ENCODE measurements at places on chromosomes 13 and 19. TPM values are rescaled to one million over a fixed set of nuclear protein-coding genes. Genes with fewer than 3 reads are reported as not detected.

DNA sequence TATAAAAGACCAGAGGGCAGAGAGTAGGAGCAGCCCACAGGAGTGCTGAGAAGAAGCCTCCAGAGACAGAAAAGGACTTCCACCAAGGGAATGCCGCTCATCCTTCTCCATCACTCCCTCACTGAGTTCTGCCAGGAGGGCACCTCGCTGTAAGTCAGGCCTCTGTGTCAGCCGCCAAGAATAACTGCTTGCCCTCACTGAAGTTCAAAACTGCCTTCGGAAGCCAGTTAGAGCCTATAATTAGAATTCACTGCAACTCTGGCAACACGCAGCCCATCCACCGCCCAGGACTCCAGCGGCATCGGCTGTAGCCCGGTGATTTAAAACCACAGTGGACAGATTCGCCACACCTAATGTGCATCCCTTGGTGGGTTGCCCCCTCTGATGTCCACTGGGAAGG is 281.8 kb upstream of the ZNF507 start:
- DNase-seq = no peak

DNA sequence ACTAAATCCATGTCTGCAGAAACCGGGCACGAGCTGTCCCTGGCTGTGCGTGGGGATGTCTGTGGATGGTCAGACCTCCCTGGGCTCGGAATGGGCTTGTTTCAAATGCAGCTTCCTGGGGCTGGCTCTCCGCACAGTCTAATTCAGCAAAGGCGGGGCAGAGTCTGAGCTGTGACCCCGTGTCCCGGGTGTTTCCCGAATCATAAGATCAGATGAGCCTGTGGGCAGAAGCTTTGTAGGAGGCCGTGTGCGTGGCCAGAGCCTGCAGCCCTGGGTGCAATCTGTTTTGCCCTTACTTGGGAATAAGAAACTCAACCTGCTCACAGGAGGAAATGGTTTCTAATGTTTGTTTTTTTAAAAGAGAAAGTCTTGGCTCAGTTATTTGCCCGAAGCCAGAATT is 13.9 kb upstream of the GNA11 start:
- no peak for DNase-seq

DNA sequence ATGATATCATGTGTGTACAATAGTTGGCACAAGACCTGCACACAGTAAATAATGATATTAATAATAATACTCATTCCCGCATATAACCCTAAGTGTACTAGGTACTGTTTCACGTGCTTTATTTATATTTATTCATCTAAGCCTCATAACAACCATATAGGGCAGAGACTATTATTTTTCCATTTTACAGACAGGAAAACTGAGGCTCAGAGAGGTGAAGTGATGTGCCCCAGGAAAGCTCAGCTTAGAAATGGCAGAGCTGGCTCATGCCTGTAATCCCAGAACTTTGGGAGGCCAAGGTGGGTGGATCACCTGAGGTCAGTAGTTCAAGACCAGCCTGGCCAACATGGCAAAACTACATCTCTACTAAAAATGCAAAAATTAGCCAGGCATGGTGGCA is 13.6 kb downstream of the ACP7 start:
- no peak for DNase-seq

DNA sequence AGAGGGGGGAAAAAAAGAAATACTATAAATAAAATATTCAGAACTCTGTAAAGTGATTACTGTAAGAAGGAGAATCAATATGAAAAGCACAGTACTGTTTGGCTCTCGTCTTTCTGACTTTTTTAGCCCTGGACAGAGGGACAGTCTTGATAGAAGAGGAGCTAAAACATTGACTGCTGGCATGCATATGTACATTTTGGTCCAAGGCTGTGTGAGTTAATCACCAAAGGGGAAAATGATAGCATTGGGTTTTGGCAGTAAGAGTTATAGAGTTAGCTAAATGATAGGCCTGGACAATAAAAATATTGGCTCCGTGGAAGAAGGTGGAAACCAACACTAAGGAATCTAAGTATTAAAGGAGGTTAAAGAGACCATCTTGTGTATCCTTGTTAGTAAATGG is 50.3 kb downstream of the RAP2A start:
- DNase-seq = peak; percentile 73

DNA sequence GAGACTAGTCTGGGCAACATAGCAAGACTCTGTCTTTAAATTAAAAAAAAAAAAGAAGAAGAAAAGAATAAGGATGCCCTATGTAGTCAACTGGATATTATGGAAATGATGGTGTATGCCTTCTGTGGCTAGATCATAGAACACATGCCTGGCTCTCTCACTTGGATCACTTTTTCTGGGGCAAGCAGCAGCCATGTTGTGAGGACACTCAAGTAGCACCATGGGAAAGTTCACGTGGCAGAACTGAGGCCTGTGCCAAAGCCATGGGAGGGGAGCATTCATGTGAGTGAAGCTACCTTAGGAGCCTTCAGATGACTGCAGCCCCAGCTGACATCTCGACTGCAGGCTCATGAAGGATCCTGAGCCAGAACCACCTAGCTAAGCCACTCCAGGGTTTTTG is 12.0 kb downstream of the PLAUR start:
- no peak for DNase-seq

GRCh38 chr19:29478578-29479565 is 46.9 kb upstream of the VSTM2B start:
- peak; percentile 27 for DNase-seq

DNA sequence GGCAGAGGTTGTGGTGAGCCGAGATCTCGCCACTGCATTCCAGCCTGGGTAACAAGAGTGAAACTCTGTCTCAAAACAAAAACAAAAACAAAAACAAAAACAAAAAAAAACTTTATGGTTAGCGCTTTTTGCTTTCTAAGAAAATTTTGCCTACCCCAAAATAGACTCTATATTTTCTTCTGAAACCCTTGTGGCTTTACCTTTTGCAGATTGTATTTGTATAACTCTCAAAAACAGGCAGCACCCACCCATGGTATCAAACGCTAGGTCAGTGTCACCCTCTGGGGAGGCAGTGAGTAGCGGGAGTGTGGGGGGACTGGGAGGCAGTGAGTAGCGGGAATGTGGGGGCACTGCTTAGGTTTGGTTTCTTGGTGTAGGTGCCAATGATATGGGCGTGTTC is 7.5 kb upstream of the SLC39A3 start:
- no peak for DNase-seq

- peak; percentile 73 for DNase-seq
Measured at GRCh38 chr19:17385878-17386611, 8.0 kb downstream of the CCDC194 start.

GRCh38 chr13:61648547-61648946 is 232.9 kb upstream of the PCDH20 start:
- DNase-seq = no peak

DNA sequence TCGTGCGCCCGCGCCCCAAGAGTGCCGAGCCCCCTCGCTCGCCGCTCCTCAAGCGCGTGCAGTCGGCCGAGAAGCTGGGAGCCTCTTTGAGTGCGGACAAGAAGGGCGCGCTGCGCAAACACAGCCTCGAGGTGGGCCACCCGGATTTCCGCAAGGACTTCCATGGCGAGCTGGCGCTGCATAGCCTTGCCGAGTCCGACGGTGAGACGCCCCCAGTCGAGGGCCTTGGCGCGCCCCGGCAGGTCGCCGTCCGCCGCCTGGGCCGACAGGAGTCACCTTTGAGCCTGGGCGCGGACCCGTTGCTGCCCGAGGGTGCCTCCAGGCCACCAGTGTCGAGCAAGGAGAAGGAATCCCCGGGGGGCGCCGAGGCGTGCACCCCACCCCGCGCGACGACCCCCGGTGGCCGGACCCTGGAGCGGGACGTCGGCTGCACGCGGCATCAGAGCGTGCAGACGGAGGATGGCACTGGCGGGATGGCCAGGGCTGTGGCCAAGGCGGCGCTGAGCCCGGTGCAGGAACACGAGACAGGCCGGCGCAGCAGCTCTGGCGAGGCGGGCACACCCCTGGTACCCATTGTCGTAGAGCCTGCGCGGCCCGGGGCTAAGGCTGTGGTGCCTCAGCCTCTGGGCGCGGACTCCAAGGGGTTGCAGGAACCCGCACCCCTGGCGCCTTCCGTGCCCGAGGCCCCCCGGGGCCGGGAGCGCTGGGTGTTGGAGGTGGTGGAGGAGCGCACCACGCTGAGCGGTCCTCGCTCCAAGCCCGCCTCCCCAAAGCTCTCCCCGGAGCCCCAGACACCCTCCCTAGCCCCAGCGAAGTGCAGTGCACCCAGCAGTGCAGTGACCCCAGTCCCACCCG is 7.1 kb downstream of the DNASE2 start:
- no peak for DNase-seq

GRCh38 chr19:33275559-33275932 is 26.8 kb downstream of the CEBPA start:
- no peak for DNase-seq

- no peak for DNase-seq
Measured at GRCh38 chr13:67554286-67554685, 324.1 kb upstream of the PCDH9 start.

GRCh38 chr13:114122591-114123211 is 9.7 kb downstream of the RASA3 start:
- DNase-seq = no peak

GRCh38 chr19:15589760-15590451 is 25.1 kb upstream of the CYP4F8 start:
- DNase-seq = no peak

- DNase-seq = no peak
Measured at GRCh38 chr19:3691726-3692125, 8.5 kb downstream of the PIP5K1C start.

GRCh38 chr19:46206176-46206575 is 23.4 kb upstream of the IGFL1 start:
- DNase-seq = peak; percentile 56

Gene KLK14
- 0.36 TPM for polyA plus RNA-seq

Gene B3GNT8
- 1.0 TPM for polyA plus RNA-seq

Gene PSG1
- not detected for polyA plus RNA-seq

Gene F10
- 12.6 TPM for polyA plus RNA-seq

Gene FBN3
- 14.7 TPM for polyA plus RNA-seq

Gene GPC6
- polyA plus RNA-seq = 9.9 TPM

Gene MAST3
- polyA plus RNA-seq = 9.0 TPM

Measured in muscle of leg (tissue), 16 donors.